ENCODE measurements at places on chromosomes 3 and 15.

- H3K27me3 ChIP-seq, result no peaks in the 10 kb centered on the region
- no peak for DNase-seq
- no peak overlapping the region for H3K27ac ChIP-seq
- no peaks in the 10 kb centered on the region for H3K36me3 ChIP-seq
- H3K4me1 ChIP-seq, result no peaks in the 10 kb centered on the region
- no peak overlapping the region for H3K4me3 ChIP-seq
Measured at GRCh38 chr3:110178965-110179364, 841.6 kb upstream of the DPPA4 start.

GRCh38 chr3:59641169-59641899 lies 591.5 kb upstream of the CFAP20DC start:
- H3K36me3 ChIP-seq, result no peaks in the 10 kb centered on the region
- no peaks in the 10 kb centered on the region for H3K4me1 ChIP-seq
- no peak overlapping the region for H3K4me3 ChIP-seq
- no peak overlapping the region for H3K27ac ChIP-seq

- H3K36me3 ChIP-seq, result no peaks in the 10 kb centered on the region
- no peaks in the 10 kb centered on the region for H3K4me1 ChIP-seq
- H3K4me3 ChIP-seq, result no peak overlapping the region
- H3K27ac ChIP-seq, result no peak overlapping the region
Measured at GRCh38 chr3:72560846-72561675, 287.2 kb downstream of the SHQ1 start.

- peaks cover 6% of the 10 kb centered on the region for H3K36me3 ChIP-seq
- peaks cover 26% of the 10 kb centered on the region for H3K27me3 ChIP-seq
Measured at GRCh38 chr15:69474846-69475455, 22.3 kb downstream of the RPLP1 start.

- H3K4me3 ChIP-seq, result no peak overlapping the region
- no peak for DNase-seq
Measured at GRCh38 chr15:63405159-63405558, 23.5 kb upstream of the CA12 start.

- H3K36me3 ChIP-seq, result no peaks in the 10 kb centered on the region
- H3K27me3 ChIP-seq, result no peaks in the 10 kb centered on the region
- no peak for DNase-seq
- no peak overlapping the region for H3K4me3 ChIP-seq
- H3K4me1 ChIP-seq, result peaks cover 15% of the 10 kb centered on the region
Measured at GRCh38 chr3:157107644-157108133, 52.3 kb downstream of the CCNL1 start.

- peak overlapping the region; percentile 38 for H3K27ac ChIP-seq
- peak overlapping the region; percentile 87 for H3K4me3 ChIP-seq
- H3K36me3 ChIP-seq, result peaks cover 12% of the 10 kb centered on the region
- peaks cover 59% of the 10 kb centered on the region for H3K27me3 ChIP-seq
- DNase-seq, result no peak
- peaks cover 20% of the 10 kb centered on the region for H3K4me1 ChIP-seq
Measured at GRCh38 chr3:194069421-194070219, 66.3 kb upstream of the HES1 start.

GRCh38 chr3:124092811-124093210 lies 100.9 kb upstream of the ROPN1 start:
- no peaks in the 10 kb centered on the region for H3K4me1 ChIP-seq
- no peak overlapping the region for H3K27ac ChIP-seq
- no peak overlapping the region for H3K4me3 ChIP-seq
- H3K36me3 ChIP-seq, result no peaks in the 10 kb centered on the region
- DNase-seq, result no peak

GRCh38 chr3:17238023-17238422 lies 353.3 kb downstream of the PLCL2 start:
- no peak overlapping the region for H3K27ac ChIP-seq
- H3K4me1 ChIP-seq, result no peaks in the 10 kb centered on the region
- no peaks in the 10 kb centered on the region for H3K27me3 ChIP-seq
- DNase-seq, result no peak
- H3K4me3 ChIP-seq, result no peak overlapping the region
- H3K36me3 ChIP-seq, result no peaks in the 10 kb centered on the region

DNA sequence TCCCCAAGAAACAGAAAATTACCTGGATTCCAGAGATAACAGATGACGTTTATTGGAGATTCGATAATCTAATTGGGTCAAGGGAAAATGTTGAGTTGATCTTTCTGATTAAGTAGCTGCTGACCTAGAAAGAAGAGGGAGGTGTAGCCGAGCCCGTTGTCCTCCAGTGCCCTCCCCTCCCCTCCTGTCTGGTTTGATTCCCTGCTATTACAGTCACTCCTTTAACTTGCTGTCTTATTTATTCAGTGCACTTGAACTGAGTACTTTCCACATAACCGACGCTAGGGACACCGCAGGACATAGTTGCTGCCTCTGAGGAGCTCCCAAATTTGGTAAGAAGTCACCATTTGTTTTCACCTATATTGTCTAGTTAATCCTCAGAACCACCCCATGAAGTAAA lies 103.7 kb downstream of the AQP9 start:
- no peak overlapping the region for H3K27ac ChIP-seq
- no peaks in the 10 kb centered on the region for H3K36me3 ChIP-seq

- no peak overlapping the region for H3K27ac ChIP-seq
- H3K27me3 ChIP-seq, result no peaks in the 10 kb centered on the region
- H3K4me1 ChIP-seq, result peaks cover 9% of the 10 kb centered on the region
- no peak overlapping the region for H3K4me3 ChIP-seq
- H3K36me3 ChIP-seq, result no peaks in the 10 kb centered on the region
Measured at GRCh38 chr3:128707928-128708494, 18.0 kb upstream of the RAB7A start.
